Hair follicle dermal papilla cell (primary cell): ENCODE measurements at places on chromosomes 1 and 21. TPM values are rescaled to one million over a fixed set of nuclear protein-coding genes. Genes with fewer than 3 reads are reported as not detected.

BACH1 gene
- 65.9 and 90.1 TPM in 2 replicates for total RNA-seq

FCRL1 gene
- not detected in 2 replicates for total RNA-seq

ABL2 gene
- 96.9 and 110 TPM in 2 replicates for total RNA-seq

CYP4A11 gene
- total RNA-seq = not detected in 2 replicates

MRPS15 gene
- total RNA-seq = 44.2 and 47.9 TPM in 2 replicates

SPRR2F gene
- not detected in 2 replicates for total RNA-seq

FCMR gene
- total RNA-seq = 0.32 and 0.73 TPM in 2 replicates

HS2ST1 gene
- total RNA-seq = 14.3 and 17.4 TPM in 2 replicates

DHX9 gene
- total RNA-seq = 90.7 and 117 TPM in 2 replicates

ADAM30 gene
- not detected in 2 replicates for total RNA-seq

PLXNA2 gene
- total RNA-seq = 5.8 and 9.5 TPM in 2 replicates

KLF17 gene
- total RNA-seq = 0.16 TPM in 1 of 2 replicates, not detected in the other

RGS1 gene
- not detected in 2 replicates for total RNA-seq

NCAM2 gene
- 1.3 and 2.4 TPM in 2 replicates for total RNA-seq

OPTC gene
- total RNA-seq = not detected in 2 replicates

MRAP gene
- total RNA-seq = not detected in 2 replicates

ATP1A2 gene
- total RNA-seq = not detected in 2 replicates

SPRR2D gene
- not detected in 2 replicates for total RNA-seq

KCNN3 gene
- total RNA-seq = not detected in 2 replicates

L1TD1 gene
- total RNA-seq = 0.97 and 1.7 TPM in 2 replicates

SH2D2A gene
- total RNA-seq = 0.32 and 0.61 TPM in 2 replicates

KANK4 gene
- total RNA-seq = 0.24 and 0.49 TPM in 2 replicates

CLCA1 gene
- not detected in 2 replicates for total RNA-seq

FAM43B gene
- 0.16 TPM in 1 of 2 replicates, not detected in the other for total RNA-seq

SARS1 gene
- 299 and 317 TPM in 2 replicates for total RNA-seq

THAP3 gene
- total RNA-seq = 16.5 and 17.2 TPM in 2 replicates

CYP4Z1 gene
- total RNA-seq = not detected in 2 replicates

TLR5 gene
- total RNA-seq = 0.81 and 0.85 TPM in 2 replicates

FNDC10 gene
- 2.4 and 2.6 TPM in 2 replicates for total RNA-seq

NR1I3 gene
- not detected in 2 replicates for total RNA-seq

HTR6 gene
- 0.12 TPM in 1 of 2 replicates, not detected in the other for total RNA-seq

STUM gene
- 4.6 and 8.9 TPM in 2 replicates for total RNA-seq

OR2T35 gene
- not detected in 2 replicates for total RNA-seq

RUNX1 gene
- 48.6 and 62.6 TPM in 2 replicates for total RNA-seq

KIAA0040 gene
- 0.49 and 0.81 TPM in 2 replicates for total RNA-seq

TBCE gene
- total RNA-seq = 22.2 and 24.3 TPM in 2 replicates

BARHL2 gene
- total RNA-seq = not detected in 2 replicates

FABP3 gene
- total RNA-seq = 146 and 154 TPM in 2 replicates

GPR25 gene
- not detected in 2 replicates for total RNA-seq

FAM151A gene
- not detected in 2 replicates for total RNA-seq

AQP10 gene
- not detected in 2 replicates for total RNA-seq

OLIG1 gene
- total RNA-seq = not detected in 2 replicates

CR1 gene
- 0.24 TPM in 1 of 2 replicates, not detected in the other for total RNA-seq

MIXL1 gene
- total RNA-seq = not detected in 2 replicates

CDCA8 gene
- total RNA-seq = 1.8 and 2.1 TPM in 2 replicates

NPHS2 gene
- total RNA-seq = not detected in 2 replicates

PTPN7 gene
- total RNA-seq = not detected in 2 replicates

ST6GALNAC3 gene
- total RNA-seq = 1.9 and 3.9 TPM in 2 replicates

SPRR4 gene
- not detected in 2 replicates for total RNA-seq
